Stimulated activated CD8-positive, alpha-beta memory T cell treated with anti-CD3 and anti-CD28 coated beads, Interleukin-15, amount 100 ng/mL, for 24 hours (primary cell): ENCODE measurements at places on chromosomes 1 and 21.

GRCh38 chr1:14952626-14953314, 200.8 kb upstream of the TMEM51 start:
- no peak for DNase-seq

GRCh38 chr21:41466024-41466820, 40.2 kb downstream of the MX1 start:
- DNase-seq = no peak

- no peak for DNase-seq
Observed at GRCh38 chr1:160399544-160400222, 681 bp upstream of the VANGL2 start.

DNA sequence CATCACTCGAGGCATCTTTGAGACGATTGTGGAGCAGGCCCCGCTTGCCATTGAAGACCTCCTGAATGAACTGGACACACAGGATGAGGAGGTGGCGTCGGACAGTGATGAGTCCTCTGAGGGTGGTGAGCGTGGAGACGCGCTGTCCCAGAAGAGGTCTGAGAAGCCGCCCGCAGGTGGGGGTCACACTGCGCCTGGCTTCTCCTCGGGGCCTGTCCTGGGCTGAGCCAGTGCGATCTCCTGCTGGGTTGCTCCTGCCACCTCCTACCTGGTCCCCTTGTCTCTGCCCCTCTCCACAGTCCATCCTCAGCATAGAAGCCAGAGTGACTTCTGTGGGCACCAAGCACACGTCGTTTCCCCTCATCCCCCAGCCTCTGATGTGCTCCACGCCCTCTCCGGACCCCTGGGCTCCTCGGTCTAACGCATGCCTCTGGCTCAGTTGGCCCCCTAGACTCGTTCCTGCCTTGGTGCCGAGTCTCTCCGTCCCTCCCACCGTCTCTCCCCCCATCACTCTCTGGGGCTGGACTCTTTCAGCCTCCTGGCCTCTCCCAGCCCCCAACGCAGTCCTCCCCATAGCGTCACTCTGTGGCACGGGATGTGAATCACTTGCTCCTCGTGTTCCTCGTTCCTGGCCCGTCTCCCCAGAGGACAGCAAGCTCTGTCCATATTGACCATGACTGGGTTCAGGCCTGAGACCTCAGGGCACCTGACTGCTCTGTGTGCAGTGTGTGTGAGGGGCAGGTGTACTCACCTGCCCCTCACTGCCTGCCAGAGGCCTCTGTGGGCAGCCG, 8.7 kb downstream of the RRP1 start:
- no peak for DNase-seq

DNA sequence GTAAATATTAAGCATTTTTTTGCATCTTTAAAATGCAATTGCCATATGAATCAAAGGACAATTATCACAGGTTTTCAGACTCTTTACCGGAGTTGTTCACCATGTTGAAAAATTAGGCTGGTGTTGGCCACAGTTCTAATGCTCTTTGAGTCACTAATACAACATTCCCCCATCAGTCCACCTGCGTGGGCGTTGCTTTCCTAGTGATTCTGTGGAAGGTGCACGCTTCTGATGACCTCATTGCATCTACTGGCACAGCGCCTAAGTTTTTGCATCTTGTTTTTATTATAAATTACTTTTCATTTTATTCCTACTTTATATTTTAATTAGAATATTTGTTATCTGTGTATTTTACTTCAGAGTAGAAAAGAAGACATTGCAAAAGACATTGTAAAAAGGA, 4.7 kb upstream of the F5 start:
- no peak for DNase-seq

DNA sequence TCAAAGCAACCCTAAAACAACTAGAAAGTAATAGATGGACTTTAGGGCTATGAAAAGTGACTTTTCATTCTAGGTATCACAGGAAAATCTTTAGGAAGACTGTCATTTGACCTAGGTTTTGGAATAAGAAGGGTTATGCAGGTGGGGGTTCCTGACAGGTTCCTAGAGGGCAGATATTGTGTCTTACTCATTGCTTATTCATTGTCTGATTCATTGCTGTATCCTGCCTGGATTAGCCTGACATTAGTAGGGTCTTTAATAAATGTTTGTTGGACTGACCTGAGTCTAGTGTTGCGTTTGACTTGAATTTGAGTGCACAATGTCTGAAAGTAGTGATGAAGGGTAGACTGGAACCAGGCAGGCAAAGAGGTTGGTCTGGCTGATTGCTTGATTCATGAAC, 6.0 kb downstream of the FNBP1L start:
- DNase-seq = no peak

GRCh38 chr1:239795304-239795703, 296.4 kb upstream of the FMN2 start:
- no peak for DNase-seq

DNA sequence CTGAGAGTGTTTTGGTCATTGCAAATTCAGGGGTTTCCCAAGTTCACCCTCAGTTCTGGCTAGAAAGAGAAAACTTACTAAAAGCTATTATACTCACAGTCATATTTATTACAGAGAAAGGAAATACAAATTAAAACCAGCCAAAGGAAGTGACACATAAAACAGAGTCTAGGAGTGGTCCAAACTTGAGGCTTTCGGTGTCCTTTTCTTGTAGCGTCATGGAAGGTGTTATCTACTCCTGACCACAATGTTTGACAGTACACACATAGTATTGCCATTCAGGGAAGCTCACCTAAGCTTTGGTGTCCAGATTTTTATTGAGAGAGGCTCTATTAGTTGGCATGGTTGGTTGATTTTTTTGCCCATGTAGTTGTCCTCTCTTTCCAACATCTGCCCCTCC, 59.0 kb downstream of the SLC35A3 start:
- DNase-seq = no peak

DNA sequence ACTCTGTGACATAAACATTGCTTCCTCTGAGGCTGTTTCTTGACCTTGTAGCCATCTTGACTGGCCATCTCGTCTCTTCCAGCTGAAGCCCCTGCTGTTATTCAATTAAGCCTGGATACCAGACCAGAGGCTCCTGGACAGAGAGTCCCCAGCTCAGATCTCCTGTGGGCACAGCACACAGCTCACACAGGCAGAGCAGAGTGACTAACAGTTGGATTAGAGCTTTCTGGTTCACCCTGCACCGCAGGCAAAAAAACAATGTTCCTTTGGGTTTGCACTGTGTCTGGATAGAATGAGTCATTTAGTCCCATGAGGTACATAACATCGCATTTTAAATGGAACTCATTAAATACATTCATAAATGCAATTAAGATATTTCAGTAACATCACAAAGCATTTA, 33.4 kb upstream of the USH2A start:
- DNase-seq = no peak

DNA sequence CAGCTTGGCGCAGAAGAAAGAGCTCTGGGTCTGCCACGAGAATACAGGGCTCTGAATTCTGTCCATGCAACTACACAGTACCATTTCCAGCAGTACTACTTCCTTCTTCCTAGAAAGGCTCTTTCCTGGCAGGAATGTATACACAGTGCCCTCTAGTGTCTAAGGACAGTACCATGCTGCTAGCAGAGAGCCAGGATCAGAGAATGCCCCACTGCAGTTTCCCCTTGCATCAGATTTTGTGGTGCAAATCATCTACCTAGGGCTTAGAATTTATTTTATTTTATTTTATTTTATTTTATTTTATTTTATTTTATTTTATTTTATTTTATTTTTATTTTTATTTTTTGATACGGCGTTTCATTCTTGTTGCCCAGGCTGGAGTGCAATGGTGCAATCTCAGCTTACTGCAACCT, 50.8 kb downstream of the PAX7 start:
- no peak for DNase-seq

- DNase-seq = no peak
Observed at GRCh38 chr1:200665861-200666260, 3.8 kb downstream of the DDX59 start.

GRCh38 chr1:200638073-200638472, 17.5 kb upstream of the KIF14 start:
- DNase-seq = no peak
